ENCODE measurements at places on chromosomes 11 and 22. TPM values are rescaled to one million over a fixed set of nuclear protein-coding genes. Genes with fewer than 3 reads are reported as not detected.

GRCh38 chr11:117691218-117691514, 105.8 kb downstream of the DSCAML1 start:
- no peak for DNase-seq

- no peak for DNase-seq
Observed at GRCh38 chr22:18905540-18906409, at the start of gene DGCR6. Gene DGCR6, plus strand, starts transcription at chr22:18906320. Its CDS starts 55 bp downstream, at chr22:18906375.

DNA sequence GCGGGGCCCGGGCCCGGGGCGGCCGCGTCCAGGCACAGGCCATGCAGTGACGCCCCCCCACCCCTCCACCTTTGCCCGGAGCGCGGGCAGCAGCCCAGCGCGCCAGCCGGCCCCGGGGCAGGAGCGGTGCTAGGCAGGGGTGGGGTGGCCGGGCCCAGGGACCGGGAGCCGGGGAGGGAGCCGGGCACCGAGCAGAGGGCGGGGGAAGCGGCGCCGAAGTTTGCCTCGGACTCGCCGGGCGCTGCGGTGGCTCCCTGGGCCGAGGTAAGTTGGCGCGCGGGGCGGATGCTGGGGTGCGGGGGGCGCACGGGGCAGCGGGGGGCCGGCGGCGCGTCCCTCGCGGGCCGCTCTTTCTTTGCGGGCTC, 332 bp downstream of the TEAD1 start:
- DNase-seq, result no peak

GRCh38 chr22:24506802-24507438, 11.8 kb downstream of the UPB1 start:
- no peak for DNase-seq

- DNase-seq, result no peak
Observed at GRCh38 chr22:48254311-48254873, 1491.9 kb downstream of the TBC1D22A start.

- no peak for DNase-seq
Observed at GRCh38 chr22:39239561-39240423, 5.0 kb downstream of the PDGFB start.

Gene MMP1
- not detected for total RNA-seq

GRCh38 chr11:111204211-111204610, 41.3 kb upstream of the POU2AF2 start:
- DNase-seq, result no peak

DNA sequence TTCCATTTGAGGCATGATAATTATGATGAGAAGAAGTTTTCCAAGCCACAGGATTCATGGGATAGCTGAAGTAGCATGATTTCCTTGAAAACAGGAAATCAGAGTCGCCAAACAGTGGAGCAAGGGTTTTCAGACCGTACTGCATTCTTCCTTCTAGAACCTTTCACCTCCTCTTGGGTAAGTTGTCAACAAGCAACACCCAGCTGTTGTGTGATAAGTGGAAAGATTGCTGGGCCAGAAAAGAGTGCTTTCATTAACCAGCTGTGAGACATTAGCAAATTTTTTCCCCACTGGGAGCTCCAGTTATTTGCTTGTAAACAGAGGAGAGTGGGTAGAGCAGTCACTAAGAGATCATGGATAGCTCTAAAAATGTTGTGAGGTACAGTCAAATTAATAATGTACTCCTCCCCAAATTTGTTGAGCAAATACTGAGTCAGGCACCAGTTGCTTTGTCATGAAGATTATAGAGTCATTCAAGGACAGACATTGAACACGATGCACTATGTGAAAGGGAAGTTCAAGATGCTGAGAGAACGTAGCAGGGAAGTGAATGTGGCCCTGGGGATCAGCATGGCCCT, 11.7 kb upstream of the MPEG1 start:
- DNase-seq, result peak; percentile 65

Gene TMEM191B
- total RNA-seq, result 2.4 TPM

- DNase-seq, result no peak
Observed at GRCh38 chr11:108012139-108012725, 3.5 kb downstream of the CUL5 start.

- DNase-seq, result no peak
Observed at GRCh38 chr22:37165940-37166674, 16.4 kb upstream of the IL2RB start.

- peak; percentile 25 for DNase-seq
Observed at GRCh38 chr11:22624742-22625447, 728 bp downstream of the FANCF start.

GRCh38 chr11:64793271-64794160, 9.5 kb downstream of the MAP4K2 start:
- no peak for DNase-seq

Gene C11orf97
- not detected for total RNA-seq

GRCh38 chr22:50705219-50705691, 32.6 kb downstream of the SHANK3 start:
- DNase-seq, result no peak

- no peak for DNase-seq
Observed at GRCh38 chr11:75859614-75860013, 44.6 kb downstream of the UVRAG start.

Gene PNPLA5
- not detected for total RNA-seq

DNA sequence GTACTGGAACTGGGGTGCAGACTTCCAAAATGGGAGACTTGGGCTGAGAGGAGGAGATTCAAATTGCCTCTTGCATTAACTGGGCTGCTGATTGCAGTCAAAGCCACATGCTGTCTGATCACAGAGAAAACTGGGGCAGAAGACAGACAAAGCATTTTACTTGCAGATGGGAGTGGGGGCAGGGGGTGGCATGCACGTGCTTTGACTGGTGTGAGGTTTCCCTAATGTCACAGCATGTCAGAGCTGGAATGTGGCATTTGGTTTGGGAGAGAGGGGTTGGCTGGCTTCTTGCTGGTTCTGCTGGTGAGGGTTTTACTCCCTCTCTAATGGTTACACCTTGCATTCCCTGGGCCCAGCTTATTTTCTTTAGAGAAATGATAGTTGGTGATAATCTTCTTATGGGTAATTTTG, 2.9 kb downstream of the TUB start:
- no peak for DNase-seq

Gene ROBO4
- total RNA-seq, result 38.8 TPM

GRCh38 chr22:27201741-27202140, 544.4 kb downstream of the MIAT start:
- no peak for DNase-seq

DNA sequence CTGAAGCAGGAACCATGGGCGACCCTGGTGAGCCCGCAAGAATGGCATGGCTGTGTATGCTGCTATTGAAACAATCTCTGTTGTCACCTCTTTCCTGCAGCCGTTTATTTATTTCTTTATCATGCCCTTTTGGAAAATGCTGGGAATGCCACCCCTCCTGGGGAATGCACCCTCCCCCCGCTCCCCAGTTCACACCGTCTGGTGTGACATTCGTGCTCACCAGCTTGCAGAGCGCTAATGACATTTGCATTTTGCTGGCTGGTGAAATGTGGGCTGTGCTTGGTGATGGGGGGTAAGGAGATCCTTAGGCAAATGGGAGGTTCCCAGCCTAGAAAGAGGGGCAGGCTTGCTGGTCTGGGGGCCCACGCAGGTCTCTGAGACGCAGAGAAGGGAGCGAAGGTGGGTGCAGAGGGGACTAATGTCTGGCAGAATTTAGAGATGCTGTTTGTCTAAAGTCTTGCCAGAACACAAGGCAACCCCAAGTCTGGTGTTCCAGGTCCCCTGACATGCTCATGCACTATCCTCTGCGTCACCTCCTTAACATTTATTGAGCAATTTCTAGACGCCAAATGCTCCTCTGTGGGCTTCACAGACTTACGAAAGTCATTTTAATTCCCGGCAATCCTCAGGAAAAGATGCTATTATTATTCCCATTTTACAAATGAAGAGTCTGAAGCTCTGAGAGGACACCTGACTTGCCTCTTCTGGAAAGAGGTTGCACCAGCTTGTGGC, 91.7 kb downstream of the TP53I11 start:
- no peak for DNase-seq

- DNase-seq, result no peak
Observed at GRCh38 chr11:15780837-15781236, 575.5 kb downstream of the SOX6 start.

DNA sequence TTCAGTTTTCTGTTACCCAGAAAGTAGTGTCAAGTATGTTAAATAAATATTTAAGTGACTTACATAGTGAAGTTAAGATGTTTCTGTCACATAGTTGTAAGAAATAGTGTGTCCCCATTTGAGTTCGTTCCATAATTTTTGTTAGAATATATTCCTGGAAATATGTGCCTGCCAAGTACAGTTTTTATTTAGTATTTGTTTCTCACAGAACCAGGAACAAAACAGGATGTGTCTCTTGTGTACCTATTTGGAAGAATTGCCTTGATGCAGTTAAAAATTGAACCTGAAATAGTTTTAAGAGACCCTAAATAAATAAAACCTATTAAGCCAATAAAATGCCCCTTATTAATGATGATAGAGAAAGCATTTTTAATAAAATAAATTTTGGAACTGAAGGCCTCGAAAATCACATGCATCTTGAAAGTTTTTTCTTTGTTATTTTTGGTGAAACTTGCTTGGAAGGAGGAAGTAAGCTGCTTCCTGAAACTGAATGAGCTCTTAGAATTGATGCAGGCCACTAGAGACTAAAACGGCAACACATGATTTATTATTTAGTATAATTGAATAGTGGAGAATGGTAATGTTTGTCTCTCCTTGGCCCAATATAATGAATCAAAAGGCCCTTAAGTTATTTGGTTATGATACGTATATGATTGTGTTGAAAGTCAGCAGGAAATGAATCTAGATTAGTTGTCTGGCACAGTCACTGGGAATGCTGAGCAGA, 55.9 kb downstream of the SWAP70 start:
- no peak for DNase-seq

GRCh38 chr22:33166206-33166605, 108.0 kb upstream of the SYN3 start:
- no peak for DNase-seq

GRCh38 chr11:504053-504993, 2.7 kb downstream of the RNH1 start:
- peak; percentile 48 for DNase-seq

Gene OR10A2
- not detected for total RNA-seq

DNA sequence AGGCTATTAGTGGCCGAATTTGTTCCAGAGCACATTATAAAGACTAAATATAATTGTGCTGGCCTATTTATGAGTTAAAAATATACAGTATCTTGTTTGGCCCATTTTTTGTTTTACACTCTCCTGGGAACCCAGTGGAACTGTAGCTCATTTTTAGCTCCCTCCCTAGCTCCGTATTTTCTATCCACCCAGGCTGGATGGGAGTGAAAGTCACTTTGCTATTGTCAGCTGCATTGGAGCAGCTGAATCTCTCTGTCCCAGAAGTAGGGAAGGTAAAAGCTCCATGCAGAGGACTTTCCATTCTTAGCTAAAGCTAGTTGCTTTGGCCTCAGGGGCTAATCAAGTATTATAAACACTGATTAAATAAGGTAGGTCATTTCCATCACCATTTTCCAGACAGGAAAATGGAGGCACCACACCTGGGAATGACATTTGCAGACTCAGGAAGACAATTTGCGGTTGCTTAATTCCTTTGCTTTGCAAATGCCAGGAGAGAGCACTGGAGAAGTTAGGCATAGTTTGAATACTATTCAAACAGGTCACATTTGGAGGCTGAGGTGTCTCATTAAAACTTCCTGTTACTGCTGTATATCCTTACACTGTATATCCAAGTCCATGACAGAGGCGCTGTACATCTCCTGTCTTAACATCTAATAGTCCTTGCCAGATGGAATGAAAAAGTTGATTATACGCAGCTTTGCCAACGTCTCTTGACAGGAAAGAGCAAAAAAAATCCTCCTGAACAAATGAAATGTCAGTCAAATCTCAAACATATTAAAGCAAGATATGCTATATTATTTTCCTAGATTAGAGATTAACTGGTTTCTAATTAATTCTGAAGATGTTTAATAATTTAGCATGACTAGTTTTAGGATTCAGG, 338.1 kb upstream of the KIRREL3 start:
- no peak for DNase-seq

DNA sequence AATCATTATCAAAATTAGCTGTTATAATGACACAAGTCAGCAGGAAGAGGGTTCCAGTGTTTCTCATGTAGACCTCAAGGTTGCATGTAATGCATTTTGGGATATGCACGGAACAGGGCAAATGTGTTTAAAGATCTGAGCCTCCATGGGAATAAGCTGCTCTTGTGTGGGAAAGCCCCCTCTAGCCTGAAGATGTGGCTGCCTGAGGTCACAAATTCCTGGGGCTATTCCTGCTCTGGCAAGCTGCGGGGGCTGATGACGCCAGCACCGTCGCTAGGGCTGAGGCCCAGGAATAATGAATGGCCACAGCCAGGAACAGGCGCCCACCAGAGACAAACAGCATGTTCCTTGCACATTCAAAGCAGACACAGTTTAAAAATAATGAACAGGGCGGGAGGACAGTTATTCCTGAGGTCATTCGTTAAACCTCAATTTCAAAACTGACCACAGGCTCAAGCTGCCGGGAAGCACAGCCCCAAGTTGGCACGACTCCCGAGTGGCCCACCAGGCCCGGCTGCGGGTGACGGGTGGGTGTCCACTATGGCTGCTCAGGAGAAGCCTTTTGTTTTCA, 11.7 kb downstream of the OSBPL5 start:
- DNase-seq, result peak; percentile 61

- no peak for DNase-seq
Observed at GRCh38 chr11:128156486-128156885, 430.9 kb downstream of the ETS1 start.

Gene VPREB3
- total RNA-seq, result not detected

DNA sequence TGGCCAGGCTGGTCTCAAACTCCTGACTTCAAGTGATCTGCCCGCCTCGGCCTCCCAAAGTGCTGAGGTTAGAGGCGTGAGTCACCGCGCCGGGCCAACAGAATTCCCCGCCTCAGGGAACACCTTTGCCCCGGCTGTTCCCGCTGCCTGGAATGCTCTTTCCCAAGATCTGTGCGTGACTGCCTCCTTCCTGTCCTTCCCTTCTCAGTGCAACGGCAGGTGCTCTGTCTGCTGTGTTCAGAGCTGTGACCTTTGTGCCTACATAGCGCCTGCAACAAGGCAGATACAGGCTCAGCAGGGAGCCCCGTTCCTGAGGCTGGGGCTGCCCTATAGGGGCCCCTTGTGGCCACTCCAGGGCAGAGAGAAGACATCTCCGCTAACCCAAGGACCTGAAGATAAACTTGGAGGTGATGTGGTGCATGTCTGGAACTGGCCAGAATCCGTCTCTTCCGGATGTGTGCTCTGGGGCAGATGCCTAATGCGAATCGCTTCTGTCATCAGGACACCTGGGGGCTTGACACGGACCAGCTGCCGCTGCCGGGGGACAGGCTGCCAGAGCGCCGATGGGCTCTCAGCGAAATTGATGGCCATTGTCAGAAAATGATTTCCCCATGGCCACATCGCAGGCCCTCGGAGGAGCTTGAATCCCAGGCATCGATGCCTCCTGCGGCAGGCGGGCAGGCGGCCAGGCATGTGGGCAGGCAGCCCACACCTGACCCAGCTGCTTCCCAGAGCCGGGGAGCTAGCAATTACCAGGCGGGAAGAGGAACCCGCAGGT, 43.5 kb upstream of the TCF20 start:
- DNase-seq, result no peak

Gene CFAP68
- 27.0 TPM for total RNA-seq
